ENCODE measurements at places on chromosomes 1 and 21.

- DNase-seq: no peak
Measured at GRCh38 chr1:25731626-25732370, 68.2 kb upstream of the SELENON start.

- no peak for DNase-seq
Measured at GRCh38 chr1:30140566-30140965, 582.8 kb downstream of the MATN1 start.

GRCh38 chr1:183023146-183023600 lies at the start of gene LAMC1:
Gene LAMC1 (plus strand): TSS chr1:183023420. CDS start chr1:183023717, 297 bp downstream.
- no peak for DNase-seq

DNA sequence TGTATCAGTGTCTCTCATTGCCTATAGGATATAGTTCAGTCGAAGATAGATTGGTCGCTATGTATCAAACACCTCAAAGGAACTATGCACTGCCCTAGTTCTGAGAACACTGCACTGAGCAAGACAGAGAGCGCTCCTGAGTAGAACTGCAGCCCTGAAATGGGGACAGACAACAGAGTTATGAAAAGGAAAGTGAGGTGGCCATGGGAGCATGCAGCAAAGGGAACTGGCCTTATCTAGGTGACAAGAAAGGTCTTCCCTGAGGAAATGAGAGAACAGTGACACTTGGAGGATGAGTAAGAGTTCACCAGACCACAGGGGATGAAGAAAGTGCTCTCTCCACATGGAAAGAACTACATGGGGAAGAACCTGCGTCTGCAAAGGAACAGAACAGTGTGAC lies 7.5 kb upstream of the G0S2 start:
- DNase-seq: no peak

DNA sequence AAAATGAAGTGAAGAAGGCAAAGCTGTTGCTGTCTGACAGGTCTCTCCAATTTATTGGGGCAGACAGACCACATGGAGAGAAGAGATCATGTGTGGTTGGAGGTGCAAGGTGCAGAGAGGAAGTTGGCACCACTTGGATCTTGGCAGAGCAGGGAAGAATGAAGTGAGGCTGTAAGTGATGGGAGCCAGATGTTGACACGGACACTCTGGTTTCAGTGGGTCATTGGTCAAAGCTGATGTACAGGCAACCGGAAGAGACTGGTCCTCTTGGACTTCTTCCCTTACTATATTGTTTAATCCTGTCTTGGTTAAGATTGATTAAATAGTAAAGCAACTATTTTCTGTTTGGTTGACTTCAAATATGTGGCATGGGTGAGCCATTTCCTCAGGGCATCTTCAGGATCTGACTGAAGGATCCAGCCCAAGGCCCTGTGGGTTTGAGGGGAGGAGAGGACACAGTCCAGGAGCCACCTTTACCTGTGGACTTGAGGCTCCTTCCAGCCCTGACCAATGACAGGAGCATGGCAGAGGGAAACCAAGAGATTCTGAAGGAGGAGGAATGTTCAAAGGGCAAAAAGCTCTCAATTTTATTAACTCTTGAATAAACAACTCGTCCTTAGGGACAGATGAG lies 49.4 kb downstream of the NENF start:
- no peak for DNase-seq

All from GM12864 (cell line).